ENCODE measurements at places on chromosomes 16 and 17.

DNA sequence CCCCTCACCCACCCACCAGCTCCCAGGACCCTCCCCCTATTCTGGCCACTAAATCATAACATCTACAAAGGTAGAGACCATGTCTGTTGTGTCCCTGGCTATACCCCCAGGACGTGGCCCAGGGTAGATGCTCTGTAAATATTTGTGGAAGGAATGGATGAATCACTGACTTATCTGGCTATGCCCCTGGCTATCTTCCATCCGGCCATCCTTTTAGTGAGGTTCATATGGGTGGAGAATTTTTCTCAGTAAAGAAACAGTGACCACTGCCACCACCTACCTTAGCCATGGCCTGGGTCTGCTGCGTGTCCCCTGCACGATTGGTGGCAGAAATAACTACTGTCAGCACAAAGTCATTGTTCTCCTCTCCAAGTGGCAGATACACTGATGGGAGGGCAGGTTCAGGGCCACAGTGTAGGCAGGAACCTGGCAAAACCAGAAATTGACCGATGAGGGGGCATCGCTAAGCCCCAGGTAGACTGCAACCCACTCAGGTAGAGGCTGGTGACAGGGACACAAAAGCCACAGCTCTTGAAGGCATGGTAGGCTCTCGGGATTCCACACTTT is 63.1 kb upstream of the BCO1 start:
- peak; percentile 68 for DNase-seq

- peak; percentile 47 for DNase-seq
Observed at GRCh38 chr17:32878211-32878610, 1.3 kb upstream of the MYO1D start.

- DNase-seq, result no peak
Observed at GRCh38 chr16:88971371-88972097, 5.5 kb downstream of the CBFA2T3 start.

DNA sequence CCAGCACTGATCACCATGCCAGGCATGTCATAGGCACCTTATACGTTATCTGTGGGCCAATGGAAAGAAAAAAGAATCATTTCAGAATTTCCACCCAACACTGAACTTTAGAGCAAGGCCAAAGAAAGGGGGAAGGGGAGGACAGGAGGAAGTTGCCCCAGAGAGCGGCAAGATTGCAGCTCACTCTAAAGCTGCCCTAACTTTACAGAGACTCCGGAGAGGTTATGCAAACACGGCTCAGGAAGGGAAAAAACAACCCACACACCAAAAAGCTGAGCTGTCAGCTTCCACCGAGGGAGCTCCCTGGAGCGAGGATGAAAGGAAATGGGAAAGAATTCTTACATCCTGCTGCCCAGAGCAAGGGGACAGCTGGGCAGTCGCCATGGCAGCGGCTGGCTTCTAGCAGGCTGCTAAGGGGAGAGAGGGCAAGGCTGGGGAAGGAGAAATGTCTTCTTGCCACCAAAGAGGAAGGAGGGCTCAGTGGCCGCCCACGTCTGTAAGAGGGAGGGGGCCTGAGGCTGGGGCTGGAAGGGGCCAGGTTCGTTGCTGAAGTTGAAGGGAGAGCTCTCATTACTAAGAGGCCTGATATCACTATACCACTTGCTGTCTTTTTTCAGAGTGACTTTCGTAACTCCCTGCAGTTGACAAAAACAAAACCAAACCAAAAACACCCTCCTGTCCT is 18.2 kb downstream of the COTL1 start:
- peak; percentile 85 for DNase-seq

DNA sequence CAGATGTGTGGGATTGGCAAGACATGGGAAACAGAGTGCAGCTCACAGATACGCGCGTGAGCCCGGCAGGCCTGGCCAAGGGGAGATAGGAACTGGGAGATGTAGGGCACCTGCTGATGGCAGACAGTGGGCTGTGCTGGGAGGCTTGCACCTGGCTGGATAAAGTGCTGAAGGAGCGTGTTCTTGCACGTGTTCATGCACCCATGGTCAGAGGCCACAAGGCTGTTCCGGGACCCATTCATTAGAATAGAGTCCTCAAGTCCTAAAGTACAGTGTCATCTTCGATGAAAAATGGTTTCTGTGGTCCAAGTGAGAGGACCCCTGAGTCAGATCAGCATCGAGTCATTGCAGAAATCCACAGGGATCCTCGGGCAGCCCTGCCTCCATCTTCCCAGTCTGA is 236.4 kb downstream of the CCDC182 start:
- no peak for DNase-seq

- DNase-seq, result no peak
Observed at GRCh38 chr16:88070989-88071625, 119.9 kb downstream of the BANP start.

GRCh38 chr16:1026784-1027500 is 45.4 kb downstream of the SOX8 start:
- no peak for DNase-seq

- DNase-seq, result no peak
Observed at GRCh38 chr16:80489173-80489572, 51.6 kb upstream of the DYNLRB2 start.

- DNase-seq, result no peak
Observed at GRCh38 chr17:19531780-19532501, 1.7 kb upstream of the SLC47A1 start.

- no peak for DNase-seq
Observed at GRCh38 chr17:62774338-62774737, 33.8 kb downstream of the MARCHF10 start.

DNA sequence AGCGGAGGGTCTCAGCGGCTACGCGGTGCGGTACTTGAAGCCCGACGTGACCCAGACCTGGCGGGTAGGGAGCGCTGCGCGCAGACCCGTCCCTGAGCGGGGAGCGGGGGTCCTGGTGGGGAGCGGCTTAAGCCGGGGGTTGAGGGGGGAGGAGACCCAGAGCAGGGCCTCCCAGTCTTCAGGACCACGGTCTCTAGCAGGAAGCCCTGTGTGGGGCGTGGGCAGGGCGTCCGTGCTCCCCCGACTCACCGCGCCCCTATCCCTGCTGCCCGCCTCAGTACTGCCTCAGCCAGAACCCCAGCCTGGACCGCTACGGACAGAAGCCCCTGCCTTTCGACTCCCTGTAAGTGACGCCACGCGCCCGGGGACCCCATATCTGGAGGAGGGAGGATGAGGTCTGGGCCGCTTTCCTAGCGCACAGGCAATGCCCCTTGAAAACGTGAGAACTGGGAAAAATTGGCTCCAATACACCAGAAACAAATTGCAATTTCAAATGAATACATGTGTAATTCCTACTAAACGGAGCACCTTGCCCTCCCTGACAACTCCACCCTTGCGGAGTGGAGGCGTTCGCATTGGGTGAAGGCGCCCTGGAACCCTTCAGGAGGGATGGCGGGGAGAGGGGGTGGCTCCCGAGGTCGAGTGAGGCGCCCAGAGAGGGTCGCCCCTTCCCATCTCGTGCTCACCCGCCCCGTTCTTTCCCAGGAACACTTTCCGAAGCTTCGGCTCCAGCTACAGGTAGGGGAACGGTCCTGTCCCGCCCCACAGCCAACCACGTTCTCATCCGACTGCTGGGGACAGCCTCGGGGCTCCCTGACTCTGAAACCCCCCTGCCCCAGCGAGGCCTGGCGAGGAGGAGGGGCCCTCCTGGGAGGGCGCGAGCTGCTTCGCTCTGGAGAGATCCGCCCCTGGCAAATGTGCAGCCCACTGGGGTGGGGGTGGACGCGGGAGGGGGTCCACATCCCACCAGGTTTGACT is 14.6 kb upstream of the CNGB1 start:
- peak; percentile 12 for DNase-seq

DNA sequence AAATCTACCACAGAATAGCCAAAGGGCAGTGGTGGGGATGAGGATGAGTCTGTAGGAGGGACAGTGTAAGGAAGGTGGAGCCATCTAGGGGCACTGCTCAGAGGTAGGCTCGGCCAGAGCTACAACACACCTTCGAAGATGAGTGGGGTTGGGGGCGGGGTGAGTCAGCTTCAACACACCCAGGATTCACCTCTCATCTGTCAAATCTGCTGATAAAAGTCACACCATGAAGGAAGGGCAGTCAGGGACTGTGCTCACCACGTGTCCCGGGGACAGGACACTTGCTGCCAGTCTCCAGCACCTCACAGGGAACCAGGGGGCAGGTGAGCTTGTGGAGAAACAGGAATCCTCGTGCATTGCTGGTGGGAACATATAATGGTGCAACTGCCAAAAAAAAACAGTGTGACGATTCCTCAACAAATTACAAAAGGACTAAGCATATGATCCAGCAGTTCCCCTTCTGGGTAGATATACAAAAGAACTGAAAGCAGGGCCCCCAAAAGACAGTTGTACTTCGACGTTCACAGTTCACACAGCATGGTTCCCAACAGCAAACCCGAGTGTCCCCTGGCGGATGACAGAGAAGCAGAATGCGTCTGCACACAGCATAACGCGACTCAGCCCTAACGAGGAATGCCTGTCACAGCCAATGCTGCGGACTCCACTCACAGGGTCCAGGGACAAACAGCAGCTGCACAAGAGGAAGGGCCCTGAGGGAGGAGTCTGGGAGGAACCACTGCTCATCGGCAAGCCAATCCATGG is 133.1 kb downstream of the ANKRD11 start:
- no peak for DNase-seq

- no peak for DNase-seq
Observed at GRCh38 chr16:79613009-79613408, 12.5 kb upstream of the MAF start.

- DNase-seq, result no peak
Observed at GRCh38 chr16:2028620-2029220, 2.0 kb downstream of the NHERF2 start.

- DNase-seq, result no peak
Observed at GRCh38 chr16:81482329-81483063, 37.9 kb downstream of the CMIP start.

DNA sequence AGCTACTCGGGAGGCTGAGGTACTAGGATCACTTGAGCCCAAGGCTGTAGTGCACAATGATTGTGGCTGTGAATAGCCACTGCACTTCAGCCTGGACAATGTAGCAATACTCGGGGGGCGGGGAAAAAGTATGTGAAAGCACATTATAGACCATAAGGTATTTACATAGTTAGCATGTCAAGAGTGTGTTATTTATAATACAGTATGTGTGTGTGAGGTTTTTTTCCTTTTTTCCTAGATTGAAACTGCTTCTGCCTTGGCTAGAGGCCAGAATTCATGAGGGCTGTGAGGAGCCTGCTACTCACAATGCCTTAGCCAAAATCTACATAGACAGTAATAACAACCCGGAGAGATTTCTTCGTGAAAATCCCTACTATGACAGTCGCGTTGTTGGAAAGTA is 30.5 kb downstream of the PTRH2 start:
- no peak for DNase-seq

DNA sequence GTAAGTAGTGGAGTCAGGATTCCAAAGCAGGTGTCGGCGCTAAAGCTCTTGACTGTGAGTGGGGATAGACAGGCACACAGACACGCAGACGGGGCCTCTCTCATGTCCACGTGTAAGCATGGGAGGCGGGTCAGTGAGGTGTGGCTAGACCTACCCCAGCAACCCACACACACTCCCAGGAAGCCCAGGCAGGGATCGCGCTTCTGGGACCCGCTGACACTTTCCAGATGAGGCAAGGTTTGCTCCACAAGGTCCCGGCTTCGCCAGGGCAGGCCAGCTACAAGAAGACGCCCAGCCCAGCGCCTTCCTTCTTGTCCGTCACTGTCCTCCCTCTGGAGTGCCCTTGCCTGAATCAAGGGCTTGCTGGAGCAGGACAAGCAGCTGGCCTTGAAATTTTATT is 213.8 kb upstream of the RPL38 start:
- no peak for DNase-seq

DNA sequence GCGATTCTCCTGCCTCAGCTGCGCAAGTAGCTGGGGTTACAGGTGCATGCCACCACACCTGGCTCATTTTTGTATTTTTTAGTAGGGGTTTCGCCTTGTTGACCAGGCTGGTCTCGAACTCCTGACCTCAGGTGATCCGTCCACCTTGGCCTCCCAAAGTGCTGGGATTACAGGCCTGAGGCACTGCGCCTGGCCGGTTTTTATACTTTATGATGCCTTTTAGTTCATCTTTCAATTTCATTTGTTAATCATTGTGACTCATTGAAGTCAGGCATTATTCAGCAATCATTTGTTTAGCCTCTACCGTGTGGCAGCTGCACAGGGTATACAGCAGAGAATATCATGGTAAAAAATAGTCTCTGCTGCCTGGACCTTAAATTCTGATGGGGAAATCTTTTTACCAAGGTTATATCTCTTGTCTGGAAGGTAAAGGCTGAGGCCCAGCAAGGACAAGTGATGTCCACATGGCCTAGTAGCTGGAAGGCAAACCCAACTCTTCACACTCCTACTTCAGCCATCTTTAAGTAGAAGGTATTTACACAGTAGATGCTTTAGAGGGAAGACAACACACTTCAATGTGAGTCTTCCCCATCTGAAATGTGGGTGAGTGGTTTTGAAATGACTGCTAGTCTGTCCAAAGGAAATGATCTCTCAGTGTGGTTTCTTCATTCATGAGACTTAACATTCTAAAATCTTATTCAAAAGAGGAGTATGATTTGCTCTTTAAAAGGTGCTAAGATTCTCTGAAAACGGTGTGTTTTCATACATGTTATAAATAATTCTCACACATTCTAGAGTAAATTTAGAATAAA is 2.4 kb downstream of the PRPSAP2 start:
- DNase-seq, result no peak

DNA sequence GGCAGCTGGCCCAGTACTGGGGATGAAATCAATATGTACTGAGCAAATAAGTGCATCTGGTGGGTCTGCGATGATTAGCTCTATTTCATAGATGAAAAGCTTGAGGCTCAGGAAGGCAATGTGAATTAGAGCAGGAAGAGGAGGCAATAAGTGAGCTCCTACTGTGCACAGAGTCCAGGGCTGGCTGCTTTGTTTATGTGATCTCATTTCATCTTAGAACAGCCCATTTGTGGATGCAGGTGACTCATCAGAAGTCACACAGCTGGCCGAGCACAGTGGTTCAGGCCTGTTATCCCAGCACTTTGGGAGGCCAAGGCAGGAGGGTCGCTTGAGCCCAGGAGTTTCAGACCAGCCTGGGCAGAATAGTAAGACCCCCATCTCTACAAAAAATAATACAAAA is 7.1 kb downstream of the TMEM114 start:
- DNase-seq, result no peak

- DNase-seq, result peak; percentile 94
Observed at GRCh38 chr17:43832976-43833829, at the start of gene MPP3. TSS of gene MPP3 (minus strand) at chr17:43833146. CDS start at chr17:43831906, 1,240 bp downstream.

- DNase-seq, result no peak
Observed at GRCh38 chr16:30413112-30413806, 5.9 kb downstream of the ZNF771 start.
